ENCODE measurements at places on chromosomes 12 and 14. TPM values are rescaled to one million over a fixed set of nuclear protein-coding genes. Genes with fewer than 3 reads are reported as not detected.

SLC25A47 gene
- not detected for total RNA-seq

TRIM9 gene
- 6.1 TPM for total RNA-seq

ACSS3 gene
- total RNA-seq: not detected

GAPDH gene
- 8,986 TPM for total RNA-seq

GNB3 gene
- total RNA-seq: not detected

ABHD12B gene
- total RNA-seq: not detected

JPH4 gene
- total RNA-seq: 0.72 TPM

ABCC9 gene
- total RNA-seq: not detected

NTS gene
- not detected for total RNA-seq

MEG3 gene
- total RNA-seq: 0.10 TPM

TAS2R14 gene
- total RNA-seq: 0.64 TPM

LAG3 gene
- 67.7 TPM for total RNA-seq

KRT77 gene
- total RNA-seq: not detected

CCDC38 gene
- total RNA-seq: 0.16 TPM

TMPRSS12 gene
- not detected for total RNA-seq

KLRC2 gene
- total RNA-seq: not detected

DPY19L2 gene
- 6.2 TPM for total RNA-seq

KRT86 gene
- total RNA-seq: not detected

WIF1 gene
- 0.10 TPM for total RNA-seq

ACSM4 gene
- total RNA-seq: not detected

RD3L gene
- not detected for total RNA-seq

RFX4 gene
- not detected for total RNA-seq

SPATA7 gene
- 3.0 TPM for total RNA-seq

RAD9B gene
- total RNA-seq: 2.8 TPM

PRR4 gene
- total RNA-seq: 1.3 TPM

PROX2 gene
- 1.5 TPM for total RNA-seq

HCAR3 gene
- not detected for total RNA-seq

SDR9C7 gene
- not detected for total RNA-seq

DLK1 gene
- total RNA-seq: not detected

RNASE3 gene
- total RNA-seq: not detected

NPFF gene
- total RNA-seq: not detected

E2F7 gene
- 6.9 TPM for total RNA-seq

MIPOL1 gene
- not detected for total RNA-seq

BATF gene
- 46.2 TPM for total RNA-seq

DDIT3 gene
- 33.4 TPM for total RNA-seq

TAS2R50 gene
- 0.37 TPM for total RNA-seq

All from activated naive CD8-positive, alpha-beta T cell treated with anti-CD3 and anti-CD28 coated beads for 36 hours (primary cell).